ENCODE measurements at places on chromosomes 5 and 9.
A peak's percentile ranks its signal among the peaks of the same experiment; 100 is the strongest.

- DNase-seq, result no peak
Observed at GRCh38 chr9:134559013-134559412, 82.6 kb upstream of the COL5A1 start.

DNA sequence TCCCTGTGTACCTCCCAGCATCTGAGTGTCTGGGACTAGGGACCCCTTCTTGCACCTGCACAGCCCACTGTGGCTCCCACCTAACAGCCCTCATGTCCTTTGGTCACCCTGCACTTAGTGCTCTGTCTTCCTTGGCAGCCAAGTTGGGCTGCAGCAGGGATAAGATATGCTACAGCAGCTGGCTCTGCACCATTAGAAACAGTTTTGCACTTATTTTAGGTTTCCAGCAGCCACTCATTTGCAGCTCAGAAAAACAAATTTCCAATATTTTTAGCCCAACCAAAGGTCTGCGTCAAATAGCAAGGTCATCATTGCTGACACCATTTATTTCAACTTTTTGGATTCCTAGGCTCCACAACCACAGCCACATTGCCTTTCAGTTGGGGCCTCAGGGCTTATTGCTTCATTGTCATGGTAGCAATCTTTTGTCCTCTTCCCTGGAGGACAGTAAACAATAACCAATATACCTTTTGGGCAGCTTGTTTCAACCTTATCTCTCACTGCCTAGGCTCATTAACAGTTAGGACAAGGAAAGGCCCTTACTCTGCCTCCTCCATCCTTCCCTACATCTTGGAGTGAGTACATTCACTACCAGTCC lies 263.9 kb downstream of the COX7C start:
- no peak for DNase-seq

GRCh38 chr9:95815961-95816360 lies 59.5 kb upstream of the ERCC6L2 start:
- peak; percentile 22 for DNase-seq

- no peak for DNase-seq
Observed at GRCh38 chr9:81490605-81491331, 198.6 kb downstream of the TLE1 start.

DNA sequence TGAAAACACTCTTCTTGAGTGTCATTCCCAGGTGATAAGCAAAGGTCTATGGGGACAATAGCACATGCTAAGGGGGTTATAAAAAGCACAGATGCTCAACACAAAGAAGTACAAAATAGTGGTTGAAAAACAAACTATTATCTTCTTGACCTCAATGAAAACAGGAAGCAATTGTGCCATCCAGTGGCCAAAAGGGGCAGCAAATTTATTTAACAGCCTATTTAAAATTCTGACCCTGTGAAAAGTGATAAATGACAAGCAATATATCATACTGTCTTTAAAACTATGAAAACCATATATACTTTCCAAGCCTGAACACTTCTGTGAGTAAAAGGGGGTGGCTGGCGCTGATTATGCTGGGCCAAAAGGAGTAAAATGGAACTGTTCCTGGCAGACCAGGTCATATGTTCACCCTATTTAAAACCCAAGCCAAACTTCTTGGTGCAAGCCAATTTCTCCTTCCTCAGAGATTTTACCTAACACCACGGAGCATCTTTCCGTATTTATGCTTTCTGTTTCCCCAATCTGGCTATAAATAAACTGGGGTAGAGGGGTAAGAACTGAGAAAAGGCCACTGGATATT lies 29.7 kb downstream of the TEX10 start:
- peak; percentile 48 for DNase-seq

DNA sequence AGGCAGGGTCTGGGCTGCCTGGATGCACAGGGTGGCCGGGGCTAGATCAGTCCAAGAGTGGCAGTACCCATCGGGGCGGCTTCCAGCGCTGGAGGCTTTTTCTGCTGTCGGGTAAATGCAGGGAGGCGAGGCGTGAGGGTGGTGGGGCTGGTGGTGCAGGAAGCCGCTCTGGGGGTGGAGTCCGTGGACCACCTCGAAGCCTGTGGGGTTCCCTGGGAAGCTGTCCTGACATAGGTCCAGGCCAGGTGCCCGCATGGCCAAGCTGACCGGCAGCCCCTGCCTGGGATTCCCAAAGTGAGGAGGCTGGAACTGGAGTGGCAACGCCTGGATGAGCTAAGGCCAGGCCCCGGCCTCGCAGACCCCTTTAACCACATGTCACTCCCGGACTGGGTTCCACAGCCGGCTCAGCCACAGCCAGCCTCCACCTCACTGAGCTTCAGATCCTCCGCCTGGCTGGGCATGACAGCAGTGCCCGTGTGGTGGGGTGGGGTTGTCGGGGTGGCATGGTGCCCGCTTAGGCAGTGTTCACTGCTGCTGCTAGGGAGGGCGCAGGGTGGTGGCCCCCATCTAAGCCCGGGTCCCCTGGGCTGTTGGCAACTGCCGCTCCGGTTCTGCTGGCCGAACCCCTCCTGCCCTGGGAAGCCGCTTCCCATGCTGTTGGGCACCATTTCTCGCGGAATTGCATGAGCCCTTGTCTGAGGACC lies 1.4 kb upstream of the QRFP start:
- DNase-seq, result peak; percentile 15

- DNase-seq, result no peak
Observed at GRCh38 chr5:32598260-32598937, 13.0 kb downstream of the SUB1 start.

DNA sequence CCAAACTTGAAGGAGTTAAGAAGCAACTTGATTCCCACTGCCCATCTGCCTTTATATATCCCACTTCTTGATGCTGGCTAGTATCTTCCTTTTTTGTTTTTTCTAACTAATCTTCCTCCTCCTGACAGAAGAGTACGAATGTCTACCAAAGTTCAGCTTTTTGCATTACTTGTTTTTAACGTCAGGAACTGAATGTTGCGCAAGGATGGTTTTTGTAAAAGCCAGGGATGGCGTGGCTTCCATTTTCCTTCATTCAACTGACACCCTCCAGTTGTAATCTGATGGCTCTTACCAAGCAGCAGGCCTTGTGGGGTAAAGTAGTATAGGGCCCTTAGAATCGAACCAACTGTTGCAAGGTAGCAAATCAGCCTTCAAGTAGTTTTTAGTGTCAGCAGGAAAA lies 70.8 kb upstream of the GPR151 start:
- DNase-seq, result no peak

DNA sequence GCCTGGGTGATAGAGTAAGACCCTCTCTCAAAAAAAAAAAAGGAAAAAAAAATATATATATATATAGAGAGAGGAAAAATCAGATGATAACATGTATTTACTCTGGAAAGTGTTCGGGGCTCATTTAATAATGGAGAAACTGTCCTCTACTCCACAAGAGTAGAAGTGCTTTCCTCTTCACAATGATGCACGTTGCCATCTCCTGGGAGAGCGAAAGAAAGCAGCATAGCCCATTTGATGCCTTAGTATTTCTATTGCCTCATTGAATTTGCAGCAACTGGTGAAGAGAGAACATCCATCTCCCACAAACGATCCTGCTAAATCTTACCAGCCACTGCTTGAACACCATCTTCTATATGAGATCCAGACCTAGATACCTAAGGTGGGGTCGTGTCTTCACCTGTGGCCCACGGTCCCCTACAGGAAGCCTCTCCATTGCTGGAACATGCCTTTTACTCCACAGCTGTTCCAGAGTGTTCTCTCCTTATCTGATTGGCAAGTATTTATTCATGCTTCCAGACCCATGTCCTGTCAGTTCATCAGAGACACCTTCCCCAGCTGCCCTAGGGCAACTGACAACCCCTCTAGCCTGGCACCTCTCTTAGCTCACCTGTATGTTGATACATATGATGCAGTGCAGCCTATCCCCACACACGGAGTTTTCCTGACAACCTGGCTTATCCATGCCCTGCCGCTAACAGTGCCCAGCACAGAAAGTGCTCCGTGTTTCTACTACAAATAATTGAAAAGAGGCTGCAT lies 115.3 kb downstream of the MARCHF11 start:
- peak; percentile 56 for DNase-seq

GRCh38 chr5:71522151-71522550 lies 65.0 kb upstream of the MCCC2 start:
- no peak for DNase-seq

DNA sequence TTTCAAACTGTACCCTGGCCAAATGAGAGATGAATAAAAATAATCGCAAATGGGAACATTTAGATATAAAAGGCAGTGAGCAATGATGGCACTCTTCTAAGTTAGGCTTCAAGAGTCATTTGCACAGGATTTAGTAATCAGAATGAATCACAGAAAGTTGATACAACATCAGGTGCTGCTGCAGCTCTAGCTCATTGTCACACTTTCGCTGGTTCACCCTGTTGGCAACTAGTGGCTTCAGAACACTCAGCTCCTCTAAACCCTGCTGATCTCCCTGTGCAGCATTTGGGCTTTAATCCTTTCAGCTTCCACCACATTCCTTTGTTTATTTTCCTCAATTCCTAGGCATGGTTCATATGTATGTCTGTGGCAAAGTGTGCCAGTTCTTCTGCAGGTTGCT lies 2071.2 kb upstream of the CDH6 start:
- no peak for DNase-seq

DNA sequence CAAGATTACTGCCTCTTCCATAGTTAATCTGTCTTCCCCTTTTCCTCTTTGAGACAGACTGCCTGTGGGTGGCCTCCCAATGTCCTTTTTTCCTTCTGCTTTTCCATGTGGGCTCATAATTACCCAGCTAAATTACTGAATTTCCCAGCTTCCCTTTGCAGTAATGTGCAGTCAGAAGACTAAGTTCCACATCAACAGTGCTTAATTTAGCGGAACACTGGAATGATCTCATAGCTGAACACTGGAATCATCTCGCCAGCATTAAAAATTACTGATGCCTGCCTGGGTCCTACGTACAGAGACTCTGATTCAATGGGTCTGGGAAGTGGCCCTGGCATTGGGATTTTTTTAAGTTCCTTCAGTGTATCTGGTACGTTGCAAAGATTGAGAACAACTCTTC lies 84.3 kb downstream of the DNAH5 start:
- no peak for DNase-seq

GRCh38 chr9:21611891-21612290 lies 129.8 kb upstream of the IFNE start:
- no peak for DNase-seq

DNA sequence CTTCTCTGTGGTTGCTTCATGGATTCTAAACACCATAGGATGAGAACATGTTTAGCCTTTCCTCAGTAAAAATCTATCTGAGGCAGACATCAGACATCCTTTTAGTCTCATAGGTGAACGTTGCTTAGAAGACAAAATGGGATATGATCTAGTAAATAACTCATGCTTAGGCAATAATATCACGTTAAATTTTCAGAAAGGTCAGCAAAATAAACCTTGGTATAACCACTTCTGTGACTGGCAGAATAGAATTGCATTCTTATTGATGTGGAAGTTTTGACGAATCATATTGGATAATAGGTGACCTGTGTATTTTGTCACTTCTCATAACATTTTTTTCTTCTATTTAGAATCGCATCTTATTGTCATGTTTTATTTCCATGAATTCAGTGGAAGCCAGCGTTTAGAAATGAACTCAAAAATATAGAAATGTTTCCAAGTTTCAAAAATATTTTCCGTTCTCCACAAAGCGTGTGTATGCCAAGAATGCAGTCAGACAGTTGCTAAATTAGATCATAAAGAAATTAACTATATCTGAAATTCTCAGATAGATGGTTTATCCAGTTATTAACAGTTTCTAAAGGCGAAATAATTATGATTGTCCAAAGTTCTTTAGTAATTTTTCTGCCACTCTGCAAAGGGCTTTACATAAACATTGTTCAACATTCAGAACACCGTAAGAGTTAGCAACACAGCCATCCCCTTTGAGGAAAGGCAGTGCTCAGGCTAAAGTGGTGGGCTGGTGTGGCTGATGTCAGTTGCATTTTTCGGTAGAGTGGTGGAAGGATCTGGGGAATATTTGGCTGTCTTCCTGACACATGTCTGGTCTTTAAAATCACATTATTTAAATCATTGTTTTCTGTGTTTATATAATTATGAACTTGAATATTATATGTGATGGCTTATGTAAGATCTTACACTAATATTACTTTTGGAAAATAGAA lies 827.2 kb downstream of the MTRR start:
- DNase-seq, result no peak

- DNase-seq, result no peak
Observed at GRCh38 chr5:172303162-172303561, 19.6 kb upstream of the UBTD2 start.

DNA sequence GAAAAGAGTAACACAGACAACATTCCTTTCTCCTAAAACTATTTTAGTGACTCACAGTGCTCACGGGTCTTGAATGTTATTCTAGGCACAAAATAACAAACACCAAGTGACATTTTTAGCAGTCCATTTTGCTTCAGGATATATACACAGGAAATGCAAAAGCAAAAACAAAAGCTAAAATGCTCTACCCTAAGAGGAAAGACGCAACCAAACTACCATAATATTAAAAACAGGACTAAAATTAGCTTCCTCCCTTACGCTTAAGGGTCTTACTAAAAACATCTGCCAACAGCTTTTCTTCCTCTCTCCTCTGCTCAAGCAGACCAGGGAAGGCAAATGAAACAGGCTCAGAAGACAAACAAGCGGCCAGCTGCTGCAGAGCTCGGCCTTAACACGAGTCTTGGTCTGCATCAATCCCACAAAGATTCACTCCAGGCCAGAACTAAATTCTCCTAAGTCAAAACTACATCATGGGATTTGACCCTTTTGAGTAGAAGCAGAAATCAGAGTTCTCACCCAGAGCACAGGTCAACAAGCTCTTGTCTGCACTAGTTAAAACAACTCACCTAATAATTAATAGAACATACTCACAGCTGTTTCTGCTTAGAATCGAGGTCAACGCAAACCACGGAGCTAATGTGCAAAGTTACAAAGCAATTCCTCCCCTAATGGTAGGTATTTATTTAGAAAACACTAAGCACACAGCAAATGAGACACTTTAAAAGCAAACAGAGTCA lies 62.3 kb downstream of the RAPGEF1 start:
- no peak for DNase-seq

DNA sequence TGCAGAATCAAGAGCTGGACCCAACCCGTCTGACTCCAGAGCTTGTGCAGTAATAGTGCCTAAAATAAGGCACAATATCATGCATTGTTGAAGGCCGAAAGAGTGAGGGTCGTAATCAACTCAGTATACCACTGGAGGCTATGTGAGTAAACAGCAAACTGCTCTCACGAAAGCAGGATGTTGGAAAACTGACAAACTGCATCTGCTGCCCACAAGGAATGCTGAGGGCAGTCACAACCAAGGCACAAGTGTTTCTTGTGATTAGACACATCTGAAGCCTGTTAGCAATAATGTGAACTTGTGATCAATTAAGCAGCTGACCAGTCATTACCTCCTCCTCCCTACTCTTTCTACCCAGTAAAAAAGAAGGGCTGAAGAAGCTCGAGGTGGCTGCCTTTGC lies 48.8 kb downstream of the TRPM3 start:
- no peak for DNase-seq

- no peak for DNase-seq
Observed at GRCh38 chr5:130402906-130403305, 498.6 kb downstream of the CHSY3 start.

GRCh38 chr9:124180557-124180956 lies 77.2 kb upstream of the NEK6 start:
- peak; percentile 24 for DNase-seq

- no peak for DNase-seq
Observed at GRCh38 chr5:115396081-115396480, 99.6 kb upstream of the CCDC112 start.

GRCh38 chr9:132946211-132946610 lies 1.8 kb upstream of the TSC1 start:
- DNase-seq, result no peak
